ENCODE measurements at places on chromosomes 4 and X.

DNA sequence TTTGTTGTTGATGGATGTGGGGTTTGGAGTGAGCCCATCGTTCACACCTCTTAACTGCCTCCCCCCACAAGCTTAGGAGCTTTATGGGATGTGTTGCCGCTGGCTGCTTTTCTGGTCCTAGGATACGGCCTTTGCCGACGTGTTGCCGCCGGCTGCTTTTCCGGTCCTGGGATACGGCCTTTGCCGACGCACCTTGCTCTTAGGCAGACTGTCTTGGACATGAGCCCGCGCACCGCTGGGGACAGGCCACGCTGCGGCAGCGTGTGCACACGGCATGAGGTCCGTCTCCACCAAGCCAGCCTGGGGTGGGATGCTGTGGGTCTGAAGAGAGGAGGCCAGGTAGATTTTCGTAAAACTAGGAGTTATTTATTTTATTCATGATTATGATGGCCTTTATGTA lies 14.2 kb downstream of the RGS12 start:
- no peak for DNase-seq

- peak; percentile 86 for DNase-seq
These were observed 39.0 kb upstream of the RASL11B start for GRCh38 chr4:52822972-52823701.

GRCh38 chr4:129109965-129110824 lies 14.2 kb downstream of the C4orf33 start:
- no peak for DNase-seq

GRCh38 chrX:39452401-39452800 lies 645.4 kb downstream of the BCOR start:
- DNase-seq, result no peak

DNA sequence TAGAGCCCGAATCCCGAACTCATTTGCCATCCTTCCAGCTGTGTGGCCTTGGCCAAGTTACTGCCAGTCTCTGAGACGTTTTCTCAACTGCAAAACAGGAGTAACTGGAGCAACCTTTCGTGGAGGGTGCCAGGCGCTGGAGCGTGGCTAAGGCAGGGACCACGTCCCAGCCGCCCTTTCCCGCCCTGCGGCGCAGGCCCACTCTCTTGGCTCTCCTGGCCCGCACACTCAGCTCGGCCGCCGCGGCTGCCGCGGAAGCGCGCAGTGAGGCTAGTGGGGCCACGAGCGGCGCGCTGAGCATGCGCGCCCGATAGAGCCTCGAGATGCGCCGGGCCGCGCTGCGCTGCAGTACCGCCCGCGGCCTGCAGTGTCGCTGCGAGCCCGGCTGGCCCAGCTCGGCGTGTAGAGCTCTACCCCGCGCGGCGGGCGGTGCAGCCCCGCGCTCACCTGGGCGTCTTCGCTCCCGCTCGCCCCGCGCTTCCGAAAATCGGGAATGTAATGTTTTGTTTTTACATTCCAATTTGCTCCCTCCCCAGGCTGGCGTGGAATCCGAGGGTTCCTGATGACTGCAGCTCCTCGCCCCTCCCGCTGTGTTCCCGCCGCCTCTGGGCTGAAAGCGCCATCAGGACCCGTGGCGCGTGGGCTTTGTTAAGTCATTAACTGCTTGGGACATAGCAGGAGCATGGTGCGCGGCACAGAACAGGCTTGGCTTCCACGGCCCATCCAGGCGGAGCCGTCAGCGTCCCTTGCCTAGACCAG lies 4.0 kb upstream of the ZNF518B start:
- DNase-seq, result peak; percentile 87

GRCh38 chr4:67436742-67437141 lies 108.6 kb downstream of the CENPC start:
- DNase-seq, result no peak
